ENCODE measurements at places on chromosomes 3 and 15.

- DNase-seq, result no peak
These were observed 51.9 kb downstream of the NKIRAS1 start for GRCh38 chr3:23864931-23865330.

- no peak for DNase-seq
These were observed 70.7 kb upstream of the VEPH1 start for GRCh38 chr3:157573780-157574378.

DNA sequence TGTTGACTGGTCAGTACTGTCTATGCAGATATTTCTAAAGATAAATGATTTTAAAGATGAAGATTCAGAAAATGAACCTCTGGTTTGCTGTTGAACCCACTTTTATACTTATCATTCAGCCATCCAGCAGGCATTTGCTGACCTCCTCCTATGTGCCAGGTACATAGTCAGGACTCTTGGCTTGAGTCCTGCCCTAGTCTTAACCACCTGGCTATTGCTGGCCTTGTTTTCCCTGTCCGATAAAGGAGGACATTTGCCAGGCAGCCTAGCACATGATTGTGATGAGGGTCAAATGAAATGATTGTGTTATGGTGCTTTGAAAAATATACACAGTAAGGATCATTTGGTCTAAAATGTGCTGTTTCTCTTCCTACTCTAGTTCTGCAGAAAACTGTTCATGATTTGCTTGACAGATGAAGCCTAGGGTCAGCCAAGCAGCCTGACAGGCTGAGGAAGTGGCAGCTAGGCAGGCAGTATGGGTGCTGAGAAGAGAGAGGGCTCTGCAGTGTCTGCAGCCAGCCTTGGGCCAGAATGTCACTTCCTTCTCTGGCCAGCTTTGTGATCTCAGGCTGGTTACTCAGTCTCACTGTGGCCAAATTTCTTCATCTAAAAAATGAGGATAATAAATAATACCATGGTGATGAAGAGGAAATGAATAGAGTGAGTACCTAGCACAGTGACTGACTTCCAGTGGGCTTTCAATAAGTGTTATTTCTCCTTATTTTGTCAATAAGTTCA, 13.8 kb downstream of the EXOSC7 start:
- peak; percentile 54 for DNase-seq

GRCh38 chr15:55859681-55860080, 116.7 kb upstream of the PRTG start:
- no peak for DNase-seq

- DNase-seq, result no peak
These were observed 58.1 kb downstream of the NGLY1 start for GRCh38 chr3:25724948-25725645.

DNA sequence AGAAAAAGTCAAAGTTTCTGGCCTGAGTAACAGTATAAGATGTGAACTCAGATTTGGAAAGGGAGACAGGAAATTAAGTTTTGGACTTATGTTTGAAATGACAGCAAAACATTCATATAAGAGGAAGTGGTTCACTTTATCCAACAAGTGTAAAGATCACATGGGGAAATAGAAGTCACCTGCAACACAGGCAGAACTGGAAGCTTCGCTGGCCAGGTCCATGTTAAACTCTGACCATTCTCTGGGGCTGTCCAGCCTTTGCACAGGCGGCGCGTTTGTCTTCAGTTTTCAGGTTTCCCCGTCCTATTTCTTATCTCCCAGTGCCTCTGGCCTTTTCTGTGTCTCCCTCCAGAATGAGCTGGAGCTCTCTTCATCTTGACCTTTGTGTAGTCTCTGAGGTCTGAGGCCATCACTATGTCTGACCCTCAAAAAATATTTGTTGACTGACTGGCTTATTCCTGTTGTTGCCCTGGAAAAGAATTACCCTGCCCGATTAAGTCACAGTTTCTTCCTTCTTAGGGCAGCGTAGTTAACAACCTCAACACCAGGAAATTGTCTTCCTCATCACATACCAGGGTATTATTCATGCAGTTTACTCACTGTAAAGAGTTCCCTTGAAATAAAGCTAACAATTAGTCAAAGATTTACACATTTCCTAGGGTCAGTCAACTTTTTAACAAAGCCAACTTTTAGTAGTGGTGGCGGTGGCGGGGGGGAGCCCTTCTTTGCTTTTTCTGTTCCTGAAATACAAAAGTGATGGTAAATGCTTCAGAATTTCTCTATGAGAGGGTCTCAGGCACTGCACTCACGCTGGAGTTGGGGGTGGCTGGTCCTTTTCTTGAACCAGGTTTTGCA, 959 bp upstream of the RASA2 start:
- peak; percentile 49 for DNase-seq

Measured in inflammatory macrophage treated with lipopolysaccharide for 1 hour (primary cell).